ENCODE measurements at places on chromosomes 5 and 9.
A peak's percentile ranks its signal among the peaks of the same experiment; 100 is the strongest.

GRCh38 chr5:170313816-170314215 lies 16.2 kb upstream of the LCP2 start:
- DNase-seq = no peak

GRCh38 chr5:7706256-7706655 lies 144.7 kb downstream of the CFAP90 start:
- DNase-seq = no peak

GRCh38 chr9:110332766-110333165 lies 4.9 kb downstream of the TXNDC8 start:
- DNase-seq = no peak

GRCh38 chr5:80874162-80874561 lies 86.0 kb upstream of the RASGRF2 start:
- DNase-seq = no peak

GRCh38 chr5:100903039-100903887 lies at the start of gene ST8SIA4:
Gene ST8SIA4, minus strand, starts transcription at chr5:100903282. Its CDS starts 327 bp downstream, at chr5:100902955.
- peak; percentile 8 for DNase-seq

DNA sequence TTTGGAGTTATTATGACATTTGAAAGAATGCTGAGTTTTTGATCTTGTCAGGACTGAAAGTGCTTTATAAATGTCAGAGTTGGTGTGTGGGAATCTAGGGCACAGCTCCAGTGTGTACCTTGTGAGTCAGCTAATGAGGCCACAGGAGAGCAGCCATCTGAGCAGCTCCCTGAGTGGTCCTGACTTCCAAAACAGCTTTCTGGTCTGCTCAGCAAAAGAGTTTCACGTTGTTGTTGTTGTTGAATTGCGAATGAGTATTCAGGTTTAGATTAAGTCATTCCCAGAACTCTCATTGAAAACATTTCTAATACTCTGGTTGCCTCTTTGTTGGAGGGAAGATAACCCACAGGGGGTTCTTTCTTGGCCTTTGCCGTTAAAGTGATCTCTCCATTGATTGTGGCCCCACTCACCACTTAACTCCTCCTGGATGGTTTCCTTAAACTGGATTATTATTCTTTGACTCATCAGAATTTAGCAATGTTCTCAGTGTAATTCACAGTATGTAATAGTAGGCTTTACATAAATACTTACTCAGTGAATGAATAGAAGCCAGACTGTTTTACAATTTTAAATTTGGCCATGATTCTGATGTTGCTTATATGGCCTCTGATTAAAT lies 125.1 kb upstream of the SGCD start:
- DNase-seq = no peak

- no peak for DNase-seq
Observed at GRCh38 chr9:77502568-77502967, 145.6 kb downstream of the GNA14 start.

DNA sequence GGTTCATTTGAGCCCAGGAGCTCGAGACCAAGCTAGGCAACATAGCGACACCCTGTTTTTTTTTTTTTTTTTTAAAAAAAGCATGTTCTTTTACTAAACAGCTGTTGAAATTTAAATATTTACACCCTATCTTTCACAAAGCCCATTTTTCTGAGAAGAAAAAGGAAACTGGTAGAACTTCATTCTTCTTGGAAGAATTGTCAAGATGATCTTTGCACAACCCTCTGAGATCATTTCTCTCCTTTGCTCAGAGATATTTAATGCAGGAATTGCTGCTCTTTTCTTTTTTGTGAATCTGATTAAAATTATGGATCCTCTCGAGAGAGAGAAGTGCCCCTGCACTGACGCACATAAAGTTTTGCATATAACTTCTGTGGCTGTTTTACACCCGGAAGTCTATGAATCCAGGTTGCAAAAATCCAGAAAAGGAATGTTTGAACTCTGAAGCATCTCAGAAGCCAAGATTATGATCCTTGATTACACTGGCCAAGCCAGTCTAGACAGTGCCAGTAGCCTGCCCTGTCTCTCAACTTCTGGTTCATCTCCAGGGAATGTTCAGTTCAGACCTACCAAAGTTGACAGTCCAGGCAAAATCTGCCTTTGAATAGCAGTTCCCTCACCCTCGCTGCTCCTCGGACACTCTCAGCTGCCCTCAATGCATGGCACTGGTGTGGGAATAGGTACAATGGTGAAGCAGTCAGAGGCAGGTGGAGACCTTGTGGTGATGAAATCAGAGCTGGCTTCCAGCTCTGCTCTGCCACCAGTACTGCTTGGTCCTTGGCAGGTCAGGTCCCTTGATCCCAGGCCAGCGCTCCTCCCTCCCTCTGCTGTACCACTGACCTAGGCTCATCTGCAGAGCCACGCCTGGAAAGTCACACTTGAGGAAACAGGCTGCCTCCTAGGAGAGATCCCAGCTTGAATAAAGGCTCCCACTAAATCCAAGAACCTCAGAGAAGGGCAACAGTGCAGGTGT lies 13.3 kb upstream of the SLC31A2 start:
- no peak for DNase-seq

GRCh38 chr5:131791866-131792265 lies 5.0 kb downstream of the FNIP1 start:
- DNase-seq = no peak

DNA sequence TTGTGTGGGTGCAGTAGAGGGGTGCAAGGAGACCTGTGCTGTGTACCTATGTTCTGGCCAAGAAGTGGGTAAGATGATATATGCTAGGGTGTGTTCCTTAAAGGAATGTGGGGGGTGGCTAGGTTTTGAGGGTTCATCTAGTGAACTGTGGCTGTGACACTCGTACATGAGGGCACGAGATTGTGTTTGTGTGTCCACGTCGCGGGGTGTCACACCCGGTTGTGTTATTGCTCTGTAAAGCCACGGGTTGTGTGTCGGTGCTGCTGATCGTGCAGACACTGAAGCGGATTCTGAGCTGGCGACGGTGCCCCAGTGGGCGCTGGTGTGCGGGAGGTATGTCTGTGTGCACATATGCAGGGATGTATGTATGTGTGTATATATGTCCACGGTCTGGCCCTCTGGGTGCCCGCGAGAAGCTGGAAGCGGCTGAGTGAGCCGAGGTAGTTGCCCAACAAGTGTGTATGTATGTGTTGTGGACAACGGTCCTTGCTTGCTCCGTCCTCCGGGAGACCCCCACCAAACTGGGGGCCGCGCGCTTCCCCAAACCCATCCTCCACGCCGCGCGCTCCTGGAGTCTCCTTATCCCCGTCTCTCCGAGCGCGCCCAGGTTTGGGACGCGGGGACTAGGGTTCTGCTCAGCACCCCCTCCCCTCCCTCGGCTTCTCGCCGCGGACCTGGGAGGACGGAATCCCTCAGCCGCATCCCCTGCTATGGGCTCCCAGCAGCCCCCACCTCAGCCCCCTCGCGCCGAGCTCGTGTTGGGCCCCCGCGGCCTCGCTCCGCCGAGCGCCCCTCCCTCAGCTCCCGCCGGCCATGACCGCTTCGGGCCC lies 639 bp downstream of the PCDH1 start:
- DNase-seq = no peak

DNA sequence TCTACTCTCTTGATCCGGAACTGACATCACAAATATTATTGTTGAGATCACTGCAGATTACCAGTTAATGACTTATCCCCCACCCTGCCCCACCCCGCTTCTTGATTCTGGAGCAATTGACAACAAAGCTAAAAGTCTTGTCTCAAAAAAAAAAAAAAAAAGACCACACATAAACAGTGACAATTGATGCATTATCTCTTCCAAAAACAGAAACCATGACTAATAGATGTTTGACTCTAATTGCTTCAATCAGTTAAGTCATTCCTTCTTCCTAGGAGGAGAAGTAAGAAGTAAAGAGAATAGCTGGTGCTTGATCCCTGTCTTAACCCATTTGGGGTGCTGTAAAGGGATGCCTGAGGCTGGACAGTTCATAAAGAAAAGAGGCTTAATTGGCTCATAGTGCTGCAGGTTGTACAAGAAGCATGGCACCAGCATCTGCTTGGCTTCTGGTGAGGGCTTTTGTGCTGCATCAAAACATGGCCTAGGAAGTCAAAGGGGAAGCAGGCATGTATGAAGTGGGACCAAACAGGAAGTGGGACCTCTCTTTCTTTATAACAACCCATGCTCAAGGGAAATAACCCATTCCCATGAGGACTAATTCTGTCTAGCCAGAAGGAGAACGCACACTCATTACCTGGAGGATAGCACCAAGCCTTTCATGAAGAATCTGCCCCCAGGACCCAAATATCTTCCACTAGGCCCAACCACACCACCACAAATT lies 158.7 kb downstream of the TMEM167A start:
- no peak for DNase-seq

DNA sequence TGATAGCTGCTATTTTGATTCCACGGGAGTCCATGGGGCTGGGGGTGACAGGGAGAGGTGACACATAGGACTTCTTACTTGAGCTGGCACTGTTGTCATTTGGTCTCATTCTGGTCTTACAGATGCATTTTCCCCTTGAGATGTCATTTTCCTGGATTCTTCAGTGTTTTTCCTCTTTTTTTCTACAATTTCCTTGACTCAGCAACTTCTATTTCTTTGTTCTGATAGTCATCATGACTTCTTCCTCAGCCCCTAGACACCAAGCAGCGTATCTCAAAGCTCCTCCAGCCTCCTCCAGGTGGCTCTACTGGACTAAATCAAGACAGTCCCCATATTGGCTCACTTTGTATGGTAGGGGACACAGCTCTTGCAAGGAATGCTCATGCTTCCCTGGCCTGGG lies 16.5 kb downstream of the LVRN start:
- DNase-seq = no peak

DNA sequence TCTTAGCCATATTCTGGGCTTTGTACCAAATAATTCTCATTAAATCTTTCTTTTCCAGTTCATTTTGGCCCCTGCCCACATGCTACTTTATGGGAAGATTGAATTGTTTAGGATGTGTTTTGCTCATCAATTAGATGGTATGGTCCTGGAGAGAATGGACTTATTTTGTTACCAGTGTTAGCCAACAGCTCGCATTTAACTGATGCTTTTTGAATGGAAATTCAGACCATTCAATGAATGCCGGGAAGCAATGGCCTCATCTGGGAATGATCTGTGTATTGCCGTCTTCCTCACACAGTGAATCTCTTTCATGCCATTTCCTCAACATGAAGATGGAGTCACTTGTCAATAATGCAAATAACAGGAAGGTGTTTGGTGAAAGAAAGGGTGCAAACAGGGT lies 370.6 kb upstream of the PIK3R1 start:
- DNase-seq = no peak

GRCh38 chr5:142358121-142358520 lies 33.3 kb upstream of the SPRY4 start:
- no peak for DNase-seq

DNA sequence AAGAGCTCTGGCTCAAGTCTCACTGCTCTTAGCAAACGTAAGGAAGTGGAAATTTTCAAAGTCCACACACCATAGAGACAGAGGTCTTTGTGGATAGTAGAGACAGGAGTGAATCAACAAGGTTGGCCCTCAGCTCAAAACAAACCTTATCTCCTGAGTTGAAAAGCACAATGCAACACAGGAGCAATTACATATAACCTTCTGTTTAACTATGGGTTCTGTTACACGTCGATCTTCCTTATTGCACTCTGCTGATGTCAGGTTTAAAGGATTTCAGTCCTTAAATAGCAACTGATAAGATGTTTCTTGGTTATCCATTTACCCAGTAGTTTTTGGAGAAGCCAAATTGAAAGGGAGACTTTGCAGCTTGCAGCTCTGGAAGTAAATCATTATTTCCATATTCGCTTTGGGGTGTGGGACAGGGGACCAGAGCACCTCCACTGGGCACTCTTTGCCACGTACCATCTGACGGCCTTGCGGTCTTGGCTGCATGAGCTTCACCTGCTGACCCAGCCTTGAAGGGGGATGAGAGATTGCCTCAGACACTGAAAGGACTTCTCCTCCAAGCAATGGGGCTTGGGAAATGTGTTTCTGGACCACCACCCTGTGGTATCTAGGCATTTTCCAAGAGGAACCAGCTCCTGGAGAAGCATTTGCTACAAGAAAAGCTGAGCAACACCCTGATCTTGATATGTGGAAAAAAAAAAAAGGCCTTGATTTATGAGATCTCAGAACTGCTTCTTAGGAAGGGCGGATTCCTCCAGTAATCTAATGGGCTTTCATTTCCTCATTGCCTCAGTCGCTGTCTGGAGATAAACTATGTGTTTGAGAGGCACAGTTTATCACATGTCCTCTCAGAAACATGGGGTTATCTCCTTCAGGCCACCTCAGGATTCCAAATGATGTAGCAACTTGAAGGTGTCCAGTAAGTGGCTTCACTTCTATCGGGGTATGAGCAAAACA lies 56.2 kb upstream of the ZNF622 start:
- no peak for DNase-seq

Data from DMS 273 treated with DMSO at 0.1 percent for 48 hours (cell line).